Left ventricle myocardium inferior (tissue), 1 donor: ENCODE measurements at places on chromosomes 2 and 18.

DNA sequence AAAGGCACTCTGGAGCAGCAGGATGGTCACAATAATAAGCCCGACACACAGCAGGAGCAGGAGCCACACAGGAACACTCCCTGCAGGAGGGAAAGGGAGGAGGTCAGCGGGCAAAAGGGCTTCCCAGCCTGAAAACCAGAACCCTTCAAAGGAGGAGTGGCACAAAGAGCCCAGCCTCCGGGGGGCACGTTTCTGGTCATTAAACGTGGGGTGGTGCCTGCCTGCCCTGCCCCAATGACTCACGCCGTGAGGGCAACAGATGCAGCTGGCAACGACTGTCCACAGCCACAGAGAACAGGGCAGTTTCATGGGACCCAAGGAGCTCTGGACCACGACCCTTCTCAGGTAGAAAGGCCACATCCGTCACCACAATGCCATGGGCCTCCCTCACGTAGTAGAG is 3.0 kb downstream of the PREB start:
- no peak for DNase-seq

DNA sequence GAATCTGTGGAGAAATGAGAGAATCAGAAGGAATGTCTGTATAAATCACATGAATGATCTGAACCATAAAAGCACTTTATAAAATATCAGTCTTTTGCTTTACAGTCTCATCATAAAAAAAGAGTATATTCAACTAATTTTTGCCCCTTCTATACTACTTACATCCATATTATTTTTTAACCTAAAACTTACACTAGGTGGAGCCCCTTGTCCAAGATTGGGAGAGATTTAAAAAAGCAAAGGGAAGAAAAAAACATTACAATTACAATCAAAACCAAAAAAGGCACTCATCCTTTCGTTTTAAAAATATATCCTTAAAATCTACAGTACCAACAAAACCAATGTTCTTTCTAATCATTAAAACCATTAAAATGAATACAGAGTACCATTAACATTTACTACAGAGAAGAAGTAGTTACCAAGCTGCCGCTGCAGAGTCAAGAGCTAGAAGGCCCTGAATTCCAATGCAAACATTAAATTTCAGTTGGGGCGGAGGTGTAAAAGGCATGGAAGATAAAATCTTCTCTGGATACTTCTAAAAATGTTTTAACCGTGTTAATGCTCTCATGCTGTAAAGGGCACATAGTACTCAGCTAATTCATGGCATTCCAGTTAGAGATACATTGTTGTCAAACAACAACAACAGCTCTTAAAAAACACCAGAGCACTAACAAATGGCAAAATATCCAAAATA is 56.7 kb upstream of the EPB41L3 start:
- DNase-seq: no peak

- DNase-seq: no peak
Measured at GRCh38 chr2:47751856-47752414, 31.0 kb upstream of the MSH6 start.

DNA sequence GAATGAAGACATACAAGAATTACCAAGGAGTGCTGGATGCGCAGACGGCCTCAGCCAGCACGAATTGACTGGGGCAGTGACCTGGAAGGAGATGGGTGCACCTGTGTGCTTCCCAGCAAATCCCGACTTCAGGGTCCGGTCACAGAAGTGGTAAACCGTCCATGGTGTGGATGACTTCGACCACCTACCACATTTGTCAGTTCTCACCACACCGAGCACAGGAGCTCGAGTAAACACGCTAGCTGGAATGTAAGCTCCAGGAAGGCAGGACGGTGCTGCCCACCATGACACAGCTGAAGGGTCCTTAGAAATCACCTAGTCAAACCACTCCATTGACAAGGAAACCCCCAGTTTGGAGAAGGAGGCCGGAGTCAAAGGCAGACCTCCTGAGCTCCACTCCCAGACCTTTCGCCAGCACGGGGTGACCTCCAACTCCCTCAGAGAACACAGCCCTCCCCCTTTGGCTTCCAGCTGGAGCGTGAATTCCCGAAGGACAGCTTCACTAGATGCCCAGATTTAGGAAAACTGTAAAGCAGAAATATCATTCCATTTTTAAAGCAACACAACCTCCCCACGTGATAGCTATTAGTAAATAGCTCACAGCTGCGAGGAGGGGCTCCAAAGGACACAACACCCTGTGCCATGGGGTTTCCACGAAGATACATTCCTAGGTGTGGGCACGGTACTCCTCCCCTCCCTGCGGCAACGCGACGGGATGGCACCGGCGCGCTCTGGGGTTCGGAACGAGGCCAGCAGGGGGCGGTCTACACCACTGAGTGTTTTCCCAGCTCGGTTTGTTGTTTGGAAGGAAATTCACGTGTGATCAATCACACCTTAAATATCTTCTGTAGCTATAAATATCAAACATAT is 34.1 kb upstream of the GNAL start:
- peak; percentile 52 for DNase-seq
